Stimulated activated naive CD4-positive, alpha-beta T cell (primary cell): ENCODE measurements at places on chromosomes 7 and 10.

GRCh38 chr7:21542891-21543527 is at the start of gene DNAH11:
DNAH11 (plus strand) TSS chr7:21543039; CDS start chr7:21543246, 207 bp downstream.
- DNase-seq: no peak

- no peak for DNase-seq
Measured at GRCh38 chr7:157047148-157047547, 36.7 kb upstream of the MNX1 start.

DNA sequence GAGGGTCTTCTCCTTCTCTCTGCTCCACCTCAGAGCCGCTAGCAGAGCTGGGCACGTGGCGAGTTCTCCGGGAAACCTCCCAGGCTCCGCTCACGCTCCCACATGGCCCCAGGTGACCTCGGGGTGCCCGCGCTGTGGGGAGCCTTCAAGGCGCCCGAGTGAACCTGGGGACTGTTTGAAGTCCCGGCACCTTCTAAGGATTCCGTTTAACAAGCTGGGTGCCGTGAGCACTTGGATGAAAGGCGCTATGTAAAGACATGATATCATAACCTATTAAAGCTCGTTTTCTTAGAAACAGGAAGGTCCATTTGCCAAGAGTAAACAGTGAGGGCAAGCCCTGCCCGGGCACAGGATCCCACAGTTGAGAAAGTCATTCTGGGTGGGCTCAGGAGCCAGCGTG is 15.8 kb upstream of the MYL10 start:
- DNase-seq: no peak

GRCh38 chr7:132142006-132142405 is 434.3 kb downstream of the PLXNA4 start:
- DNase-seq: no peak

GRCh38 chr10:73094986-73095480 is 1.6 kb downstream of the P4HA1 start:
- no peak for DNase-seq

- DNase-seq: no peak
Measured at GRCh38 chr10:91677911-91678310, 45.0 kb upstream of the PPP1R3C start.
